ENCODE measurements at places on chromosomes 7 and 10.

- no peak for DNase-seq
Observed at GRCh38 chr7:30583181-30583580, 11.5 kb upstream of the GARS1 start.

- DNase-seq, result no peak
Observed at GRCh38 chr10:123257904-123258456, 103.8 kb downstream of the BUB3 start.

- no peak for DNase-seq
Observed at GRCh38 chr10:117248750-117249465, 8.0 kb downstream of the SLC18A2 start.

DNA sequence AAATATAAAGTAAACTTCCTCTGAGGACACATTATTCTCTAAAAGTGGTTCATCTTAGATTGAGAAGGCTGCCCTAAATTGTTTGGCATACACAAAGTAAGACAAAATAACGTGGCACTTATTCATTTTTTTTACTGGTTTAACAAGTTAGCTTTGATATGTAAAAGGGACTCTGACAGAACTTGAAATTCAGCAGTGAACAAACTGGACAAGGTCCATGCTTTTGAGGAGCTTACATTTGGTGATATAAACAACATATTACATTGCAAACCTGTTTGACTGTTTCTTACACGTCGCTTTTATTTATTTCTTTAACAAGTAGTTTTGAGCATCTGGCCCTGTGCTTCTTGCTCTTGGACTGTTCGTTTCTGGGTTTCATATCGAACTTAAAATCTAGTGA is 253.1 kb upstream of the POM121L12 start:
- DNase-seq, result no peak

DNA sequence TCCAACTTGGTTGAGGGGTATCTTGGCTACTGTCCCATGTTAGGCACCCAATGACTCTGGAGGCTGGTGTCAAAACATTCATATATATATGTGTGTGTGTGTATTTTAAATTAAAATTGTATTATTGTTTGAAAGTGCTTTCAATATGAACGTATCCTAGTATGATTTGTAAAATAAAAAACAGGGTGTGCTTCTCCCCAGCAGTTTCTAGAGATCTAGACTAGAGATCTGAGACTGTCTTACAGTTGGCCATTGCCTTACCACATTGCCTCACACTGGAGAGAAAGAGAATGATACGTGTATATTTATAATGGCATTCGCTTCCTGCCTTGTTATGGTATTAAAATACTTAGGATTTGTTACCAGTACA is 1.2 kb downstream of the BAG3 start:
- no peak for DNase-seq

DNA sequence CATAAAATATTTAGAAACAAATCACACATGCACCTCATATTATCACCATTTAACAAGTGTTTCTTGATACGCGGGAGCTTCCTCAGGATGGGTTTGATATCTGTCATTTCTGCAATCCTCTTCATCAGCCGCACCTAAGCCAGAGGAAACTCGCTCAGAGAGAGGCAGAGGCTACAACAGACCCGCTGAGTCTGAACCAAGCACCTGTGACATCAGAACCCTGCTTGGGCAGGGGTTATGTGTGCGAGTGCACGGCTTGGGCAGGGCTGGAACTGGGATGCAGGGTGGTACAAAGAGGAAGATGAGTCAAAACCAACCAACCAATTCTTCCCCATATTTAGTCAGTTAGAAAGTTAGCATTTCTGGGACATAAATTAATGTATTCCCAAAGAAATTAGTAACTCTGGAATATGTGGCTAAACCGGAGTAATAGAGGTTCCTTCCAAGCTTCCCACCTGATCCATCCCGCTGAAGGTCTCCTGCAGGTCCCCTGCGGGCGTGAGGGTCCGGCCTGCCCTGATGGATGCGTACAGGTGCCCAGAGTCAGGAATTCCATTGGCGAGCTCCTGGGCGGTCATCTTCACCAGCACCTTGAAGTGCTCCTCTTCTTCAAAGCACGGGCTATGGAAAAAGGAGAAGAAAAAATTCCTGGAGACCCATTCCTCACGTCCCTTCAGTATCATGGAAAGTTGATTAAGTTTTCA is 25.3 kb downstream of the PITRM1 start:
- DNase-seq, result no peak

DNA sequence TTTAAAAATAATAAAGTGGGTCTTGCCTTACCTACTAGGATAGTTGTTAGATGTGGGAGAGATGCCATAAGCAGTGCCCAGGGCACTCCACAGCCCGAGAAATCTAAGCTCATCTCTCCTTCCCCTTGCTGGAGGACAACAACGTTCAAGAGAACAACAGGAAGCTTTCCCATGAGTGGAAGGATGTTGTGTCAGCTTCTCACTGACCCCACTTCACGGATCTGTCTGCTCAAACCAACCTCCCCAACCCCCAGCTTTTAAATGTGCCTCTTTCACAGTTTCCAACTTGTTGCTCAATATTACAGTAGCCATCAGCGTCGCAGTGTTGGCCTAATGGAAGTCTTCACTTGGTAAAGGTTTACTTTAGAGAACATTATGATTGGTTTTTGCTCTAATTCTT is 72.1 kb downstream of the PTPRE start:
- DNase-seq, result no peak

- peak; percentile 28 for DNase-seq
Observed at GRCh38 chr7:133854739-133855138, 272.4 kb upstream of the LRGUK start.

GRCh38 chr10:50561816-50562215 is 61.9 kb downstream of the SGMS1 start:
- DNase-seq, result peak; percentile 17

GRCh38 chr10:60413306-60414012 is 23.8 kb upstream of the ANK3 start:
- DNase-seq, result no peak

DNA sequence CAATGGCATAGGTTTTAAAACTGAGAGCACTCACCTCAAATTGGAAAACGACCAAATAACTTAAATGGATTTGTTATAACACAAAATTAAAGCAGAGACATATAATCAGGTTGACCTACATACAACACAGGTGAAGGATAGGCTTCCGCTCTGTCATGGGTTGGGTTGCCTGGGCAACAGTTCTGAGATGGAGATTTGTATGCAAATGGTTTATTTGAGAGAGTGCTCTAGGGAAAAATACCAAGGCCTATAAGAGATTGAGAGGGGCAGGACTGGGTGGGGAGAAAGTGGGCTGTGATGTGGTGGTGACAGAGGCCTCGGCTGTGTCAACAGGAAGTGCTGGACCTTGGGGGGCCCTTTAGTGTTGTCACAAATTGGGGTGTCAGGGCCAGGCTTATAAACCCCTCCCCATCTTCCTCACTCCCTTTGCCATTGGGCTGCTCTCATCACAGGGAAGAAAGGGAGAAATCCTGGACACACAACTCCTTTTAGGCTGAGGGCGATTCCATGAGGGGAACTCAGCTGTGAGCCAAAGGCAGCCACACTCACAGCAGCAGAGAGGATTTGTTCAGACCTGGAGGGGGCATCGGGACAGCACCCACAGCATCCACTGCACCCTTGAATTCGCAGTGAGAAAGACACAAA is 105.4 kb upstream of the LYZL1 start:
- DNase-seq, result peak; percentile 1

DNA sequence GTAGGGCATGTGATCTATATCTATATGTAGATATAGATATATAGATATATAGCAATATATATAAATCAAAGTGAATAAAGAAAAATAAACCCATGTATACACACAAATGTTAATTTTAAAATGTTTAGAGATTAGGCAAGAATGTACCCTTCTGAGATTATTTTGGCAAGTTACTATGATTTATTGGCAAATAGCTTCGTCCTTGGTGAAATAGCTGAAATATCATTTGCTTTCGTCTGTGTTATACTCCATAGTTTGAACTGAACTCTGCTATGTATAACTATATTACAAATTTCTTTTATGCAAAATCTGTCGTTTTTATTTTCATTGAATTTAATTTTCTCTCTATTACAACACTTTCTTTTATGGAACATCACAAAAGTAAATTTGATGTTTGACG is 57.5 kb downstream of the CPED1 start:
- no peak for DNase-seq

DNA sequence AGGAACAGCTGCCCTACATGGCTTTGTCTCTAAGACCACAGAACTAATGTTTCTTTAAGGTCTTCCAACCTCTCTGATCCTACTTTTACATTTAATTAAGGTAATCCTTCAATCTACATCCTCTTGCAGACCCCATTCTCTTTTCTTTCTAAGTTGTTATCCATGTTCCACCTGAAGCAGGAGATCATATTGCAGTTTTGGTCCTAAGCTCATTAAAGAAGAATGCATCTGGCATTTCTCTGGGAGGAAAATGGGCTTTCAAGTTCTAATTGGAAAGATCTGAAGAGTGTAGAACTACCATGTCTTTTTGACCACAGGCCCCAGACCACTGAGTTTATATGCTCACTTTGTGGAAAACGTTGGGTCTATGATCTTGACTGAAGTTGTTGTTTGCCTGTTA is 111.2 kb downstream of the SEM1 start:
- DNase-seq, result no peak

GRCh38 chr7:38905056-38905759 is 3.8 kb downstream of the VPS41 start:
- no peak for DNase-seq

GRCh38 chr10:92124020-92124419 is 166.9 kb downstream of the CPEB3 start:
- no peak for DNase-seq

GRCh38 chr7:73742338-73742752 is 3.7 kb upstream of the ABHD11 start:
- DNase-seq, result peak; percentile 54

DNA sequence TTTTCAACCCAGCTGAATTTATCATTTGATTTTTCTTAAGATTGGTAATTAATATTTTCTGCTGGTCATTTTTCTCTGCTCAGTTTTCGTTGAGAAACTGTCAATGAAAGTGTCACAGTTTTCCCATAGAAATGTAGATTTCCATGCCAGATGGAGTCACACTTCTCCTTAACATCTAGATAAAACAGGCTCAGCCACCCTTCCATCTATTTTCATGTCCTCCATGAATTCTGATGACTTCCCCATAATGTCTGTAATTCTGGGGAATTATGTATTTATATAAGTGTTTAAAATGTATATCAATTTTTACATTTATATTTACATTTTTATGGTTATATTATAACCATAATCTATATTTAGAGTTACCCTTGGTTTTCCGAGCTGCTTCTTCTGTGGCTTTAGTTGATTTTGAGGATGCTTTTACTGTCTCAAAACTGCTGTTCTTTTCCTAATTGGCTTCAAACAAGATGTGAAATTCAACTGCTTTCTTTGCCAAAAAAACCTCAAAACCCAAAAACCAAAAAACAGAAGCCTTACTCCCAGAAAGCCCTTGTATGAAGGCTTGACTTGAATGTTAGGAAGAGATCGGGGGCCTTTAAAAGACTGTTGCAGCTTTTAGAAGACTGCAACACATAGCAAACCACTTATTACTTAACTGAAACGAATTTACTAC is 95.4 kb upstream of the CDCA7L start:
- no peak for DNase-seq

DNA sequence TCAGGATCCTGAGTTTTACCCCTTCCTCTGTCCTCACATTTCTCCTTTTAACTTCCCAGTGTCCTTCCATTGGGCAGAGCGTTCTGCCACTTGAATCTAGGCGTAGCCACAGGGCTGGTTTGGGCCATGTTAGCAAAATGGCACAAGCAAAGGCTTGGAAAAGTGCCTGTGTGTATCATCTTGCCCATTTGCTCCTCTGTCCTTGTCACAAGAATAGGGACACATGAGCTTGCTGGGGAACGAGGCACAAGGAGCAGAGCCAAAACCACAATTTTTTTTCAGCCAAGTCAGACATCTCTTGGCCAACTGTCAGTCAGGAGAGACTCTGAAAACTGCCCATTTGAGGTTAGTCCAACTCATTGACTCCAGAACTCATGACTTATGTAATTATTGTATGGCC is 285.2 kb downstream of the ZNF248 start:
- DNase-seq, result no peak

- DNase-seq, result peak; percentile 81
Observed at GRCh38 chr7:75905785-75906604, 9.0 kb upstream of the POR start.

DNA sequence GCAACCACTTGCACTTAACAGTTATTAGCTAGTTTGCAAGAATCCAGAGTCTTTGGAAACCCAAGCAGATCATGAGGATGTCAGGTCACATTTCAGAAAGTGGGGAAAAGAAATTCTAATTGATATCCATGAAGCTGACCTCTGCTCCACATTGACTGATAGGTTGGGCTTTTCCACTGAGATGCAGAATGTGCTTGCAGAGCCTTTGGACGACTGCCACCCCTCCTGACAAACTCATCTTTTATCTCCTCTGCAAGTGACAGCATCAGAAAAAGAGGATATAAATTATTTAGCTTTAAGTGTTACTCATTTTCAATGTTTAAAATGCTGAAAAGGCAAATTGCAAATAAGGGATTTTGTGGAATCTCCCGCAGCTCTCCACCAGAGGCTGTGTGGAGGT is 75.3 kb downstream of the C10orf90 start:
- no peak for DNase-seq

DNA sequence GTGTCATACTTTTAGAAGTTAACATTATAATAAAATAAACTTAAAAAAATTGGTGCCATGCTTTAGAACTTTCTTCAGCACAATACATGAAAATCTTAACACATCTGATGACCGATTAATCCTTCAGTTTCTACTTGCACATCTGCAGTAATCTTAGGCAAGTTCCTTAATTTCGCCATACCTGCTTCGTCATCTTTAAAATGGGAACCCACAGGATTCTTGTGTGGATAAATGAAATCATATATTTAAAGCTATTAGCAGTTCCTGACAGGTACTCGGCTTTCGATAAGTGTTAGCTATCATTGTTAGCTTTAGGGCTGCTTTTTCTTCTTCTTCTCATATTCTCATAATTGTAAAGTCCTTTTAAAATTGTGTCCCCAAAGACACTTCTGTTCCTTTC is 907 bp upstream of the VPS50 start:
- DNase-seq, result no peak

GRCh38 chr10:8221451-8221850 is 167.0 kb downstream of the GATA3 start:
- DNase-seq, result no peak

GRCh38 chr10:128064108-128064969 is 61.9 kb downstream of the MKI67 start:
- DNase-seq, result no peak
